Activated naive CD8-positive, alpha-beta T cell treated with anti-CD3 and anti-CD28 coated beads for 36 hours (primary cell): ENCODE measurements at places on chromosomes 7 and 10.

DNA sequence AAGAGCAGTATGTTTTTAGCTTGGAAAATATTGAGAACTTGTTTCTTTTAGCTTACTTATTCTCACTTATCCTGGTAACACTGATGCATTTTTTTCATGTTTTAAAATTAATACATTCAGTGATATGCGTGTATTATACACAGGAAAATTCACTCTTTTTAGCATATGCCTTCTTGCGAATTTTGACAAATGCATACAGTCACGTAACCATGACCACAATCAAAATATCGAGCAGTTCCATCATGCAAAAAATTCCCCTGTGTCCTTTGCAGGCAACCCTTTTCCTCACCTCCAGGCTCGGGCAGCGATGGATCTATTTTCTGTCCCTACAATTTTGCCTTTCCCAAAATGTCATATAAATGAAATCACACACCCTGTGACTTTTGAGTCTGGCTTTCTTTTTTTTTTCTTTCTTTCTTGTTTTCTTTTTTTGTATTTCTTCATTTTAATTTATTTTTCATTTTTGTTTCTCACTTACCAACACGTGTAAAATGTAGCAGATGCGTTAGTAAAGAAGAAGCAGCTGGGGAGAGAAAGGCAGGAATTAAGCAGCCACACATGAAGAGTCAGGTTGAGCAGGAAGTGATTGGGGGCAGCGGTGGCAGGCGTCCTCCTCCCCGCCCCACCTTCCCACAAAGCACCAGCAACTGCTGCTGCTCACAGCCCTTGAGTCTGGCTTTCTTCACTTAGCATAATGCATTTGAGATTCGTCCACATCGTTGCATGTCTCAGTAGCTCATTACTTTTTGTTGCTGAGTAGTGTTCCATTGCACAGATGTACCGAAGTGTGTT, 29.9 kb downstream of the ADRB1 start:
- DNase-seq = no peak

DNA sequence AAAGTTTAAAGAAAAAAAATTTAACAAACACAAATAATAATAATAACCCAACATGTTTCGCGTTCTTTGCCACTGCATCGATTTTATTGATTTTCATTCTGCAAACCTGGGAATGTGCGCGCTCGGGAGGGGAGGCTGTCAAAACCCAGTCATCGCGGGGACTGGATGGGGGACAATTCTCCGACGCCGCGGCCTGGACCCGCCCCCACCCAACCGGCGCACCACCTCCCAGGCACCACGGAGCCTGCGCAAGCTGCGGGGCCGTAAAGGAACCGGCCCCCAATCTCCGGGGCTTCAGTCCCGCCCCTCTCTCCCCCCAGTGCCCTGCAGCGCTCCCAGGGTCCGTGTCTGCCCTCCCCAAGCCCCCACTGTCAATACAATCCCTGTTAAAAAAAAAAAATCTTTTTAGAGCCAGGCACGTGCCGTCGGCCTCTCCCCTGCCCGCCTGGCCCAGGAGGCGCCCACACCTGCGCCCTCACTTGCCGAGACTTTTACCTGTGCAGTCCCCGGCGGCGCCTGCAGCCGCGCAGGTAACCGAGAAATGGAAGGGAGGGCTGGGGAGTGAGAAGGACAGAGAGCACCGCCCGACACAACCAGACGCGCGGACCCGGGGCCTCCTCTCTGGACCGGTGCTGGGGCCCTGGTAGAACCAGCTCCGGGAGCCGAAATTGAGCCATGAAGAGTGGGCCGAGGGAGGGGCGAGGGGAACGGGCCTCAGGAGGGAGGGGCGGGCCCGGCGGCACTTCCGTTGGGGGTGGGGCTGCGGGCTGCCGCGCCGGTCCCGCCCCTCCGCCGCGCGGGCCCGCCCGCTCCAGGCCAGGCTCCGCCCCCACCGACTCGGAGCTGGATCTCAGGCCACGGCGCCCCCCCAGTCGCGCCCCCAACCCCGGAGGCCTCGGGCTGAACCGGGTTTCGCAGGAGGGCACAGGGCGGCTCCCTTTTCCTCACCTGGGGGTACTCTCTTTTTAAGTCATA, 7.6 kb upstream of the ZNF503 start:
- DNase-seq = no peak

DNA sequence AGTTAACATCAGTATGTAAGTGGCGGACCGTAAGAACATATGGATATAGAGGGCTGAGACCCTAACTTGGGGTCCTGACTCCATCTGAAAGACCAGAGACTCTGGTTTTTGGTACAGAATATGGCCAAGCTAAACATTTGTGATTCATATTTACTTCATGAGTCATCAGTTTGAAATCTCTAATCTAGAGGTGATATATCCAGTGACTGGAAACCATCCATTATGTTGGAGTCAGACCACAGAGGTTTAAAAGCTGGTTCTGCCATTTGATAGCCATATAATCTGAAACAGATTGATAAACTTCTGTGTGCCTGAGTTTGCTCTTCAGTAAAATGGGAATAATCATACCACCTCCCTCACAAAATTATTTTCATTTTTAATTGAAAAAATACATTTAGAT, 505.3 kb downstream of the SORCS3 start:
- DNase-seq = no peak

- no peak for DNase-seq
Measured at GRCh38 chr7:18861514-18862118, 255.8 kb downstream of the TWIST1 start.

GRCh38 chr10:125132344-125132743, 28.0 kb downstream of the CTBP2 start:
- no peak for DNase-seq

DNA sequence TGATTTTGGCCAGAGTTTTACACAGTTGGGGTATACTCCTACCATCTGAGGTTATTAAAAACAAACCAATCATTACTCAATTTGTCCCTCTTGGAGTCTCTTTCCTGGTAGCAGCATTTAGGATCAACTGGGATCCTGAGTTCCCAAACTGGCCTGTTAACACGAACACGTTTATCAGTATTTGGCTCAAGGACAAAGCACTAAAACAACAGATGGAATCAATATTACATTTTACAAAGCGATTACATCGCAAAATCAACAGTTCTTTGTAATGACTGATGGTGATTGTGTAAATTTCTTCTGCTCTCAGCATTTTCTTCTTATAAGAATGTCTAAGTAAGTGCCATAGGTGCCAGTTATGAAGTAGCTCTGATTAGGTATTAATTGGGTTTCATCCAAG, 582.9 kb upstream of the ANKRD30A start:
- no peak for DNase-seq

DNA sequence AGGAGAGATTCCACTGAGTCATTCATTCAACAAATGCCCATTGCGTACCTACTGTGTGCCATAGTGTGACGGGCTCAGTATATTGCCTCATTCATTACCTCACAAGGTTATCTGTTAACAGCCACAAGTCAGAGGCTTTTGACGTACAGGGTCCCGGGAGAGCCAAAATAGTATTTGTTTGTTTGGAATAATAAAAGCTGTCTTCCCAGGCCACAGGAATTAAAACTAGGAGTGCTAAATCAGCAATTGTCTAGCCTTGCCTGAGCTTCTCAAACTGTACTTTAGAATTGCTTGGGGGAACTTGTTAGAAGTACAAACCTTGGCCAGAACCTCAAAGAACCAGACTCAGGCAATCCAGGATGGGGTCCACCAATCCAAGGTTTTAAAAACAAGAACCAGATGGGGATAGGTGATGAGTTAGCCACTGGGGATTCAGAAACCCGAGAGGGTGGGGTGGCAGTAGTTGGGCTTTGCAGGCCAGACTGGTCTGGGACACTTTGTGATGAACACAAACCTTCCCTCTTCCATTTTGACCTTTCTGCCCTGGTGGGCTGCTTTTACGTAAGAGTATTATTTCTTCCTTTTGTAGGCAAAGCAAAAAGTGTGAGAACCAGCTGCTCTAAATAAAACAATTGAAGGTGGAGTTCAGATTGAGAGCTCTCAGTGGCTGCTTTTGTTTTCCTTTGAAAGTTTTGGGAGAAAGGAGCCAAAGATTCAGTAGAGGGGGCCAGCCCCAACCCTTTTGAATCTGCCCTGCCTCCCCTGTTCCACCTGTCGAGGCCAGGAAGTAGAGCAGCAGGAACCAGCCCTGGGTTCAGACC, 113.0 kb upstream of the ANLN start:
- DNase-seq = no peak

GRCh38 chr7:45053941-45054340, 34.8 kb downstream of the NACAD start:
- no peak for DNase-seq

DNA sequence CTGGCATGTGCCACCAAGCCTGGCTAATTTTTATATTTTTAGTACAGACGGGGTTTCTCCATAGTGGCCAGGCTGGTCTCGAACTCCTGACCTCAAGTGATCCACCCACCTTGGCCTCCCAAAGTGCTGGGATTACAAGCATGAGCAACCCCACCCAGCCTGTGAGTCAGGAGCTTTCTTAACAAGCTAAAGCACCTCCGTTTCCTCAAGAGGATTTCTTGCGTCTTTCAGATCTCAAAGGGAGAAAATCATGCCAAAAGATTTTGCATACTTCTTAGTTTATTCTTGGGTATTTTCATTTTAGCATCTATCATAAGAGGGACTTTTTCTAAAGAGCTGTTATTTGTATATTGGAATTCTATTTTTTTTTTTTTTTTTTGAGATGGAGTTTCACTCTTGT, 47.9 kb upstream of the FOXK1 start:
- no peak for DNase-seq

- no peak for DNase-seq
Measured at GRCh38 chr7:77288676-77289320, 89.2 kb upstream of the FGL2 start.

- DNase-seq = no peak
Measured at GRCh38 chr10:101319241-101319915, 34.6 kb upstream of the BTRC start.
